M059J (cell line): ENCODE measurements at places on chromosomes 2 and 18. TPM values are rescaled to one million over a fixed set of nuclear protein-coding genes. Genes with fewer than 3 reads are reported as not detected.

VIT gene
- total RNA-seq, result 34.0 and 44.7 TPM in 2 replicates

SESTD1 gene
- 4.4 and 7.1 TPM in 2 replicates for total RNA-seq

BCL11A gene
- total RNA-seq, result under 0.01 TPM in 1 of 2 replicates, not detected in the other

SALL3 gene
- total RNA-seq, result not detected in 2 replicates

MOCOS gene
- total RNA-seq, result 3.2 and 10.2 TPM in 2 replicates

SCN2A gene
- total RNA-seq, result 0.12 and 0.44 TPM in 2 replicates

CYTIP gene
- total RNA-seq, result 1.5 and 2.8 TPM in 2 replicates

RANBP2 gene
- total RNA-seq, result 23.2 and 33.1 TPM in 2 replicates

CRYGA gene
- total RNA-seq, result not detected in 2 replicates

PROC gene
- total RNA-seq, result 0.64 and 1.6 TPM in 2 replicates

ABCB11 gene
- total RNA-seq, result 0.02 TPM in 2 replicates

CPO gene
- total RNA-seq, result not detected in 2 replicates

CCDC141 gene
- total RNA-seq, result 0.07 TPM in 1 of 2 replicates, not detected in the other

IL18RAP gene
- total RNA-seq, result not detected in 2 replicates

CCDC68 gene
- 0.05 and 0.30 TPM in 2 replicates for total RNA-seq

ABCA12 gene
- 0.07 TPM in 1 of 2 replicates, not detected in the other for total RNA-seq

SLC16A14 gene
- total RNA-seq, result 0.42 and 0.81 TPM in 2 replicates

GPAT2 gene
- not detected in 2 replicates for total RNA-seq

SERPINB13 gene
- total RNA-seq, result not detected in 2 replicates

CSRNP3 gene
- 0.27 and 0.32 TPM in 2 replicates for total RNA-seq

SP5 gene
- total RNA-seq, result 0.42 TPM in 1 of 2 replicates, not detected in the other

GCG gene
- total RNA-seq, result not detected in 2 replicates

TTN gene
- 0.52 and 0.71 TPM in 2 replicates for total RNA-seq

ELOA2 gene
- not detected in 2 replicates for total RNA-seq

INPP5D gene
- not detected in 2 replicates for total RNA-seq

NPHP1 gene
- 6.5 and 8.9 TPM in 2 replicates for total RNA-seq

ATF2 gene
- 33.7 and 39.3 TPM in 2 replicates for total RNA-seq

MAP4K3 gene
- total RNA-seq, result 12.6 and 21.0 TPM in 2 replicates

C2orf78 gene
- total RNA-seq, result not detected in 2 replicates

CYP20A1 gene
- 16.9 and 19.9 TPM in 2 replicates for total RNA-seq

GULP1 gene
- total RNA-seq, result 98.9 and 126 TPM in 2 replicates

GPR55 gene
- total RNA-seq, result 0.79 TPM in 1 of 2 replicates, not detected in the other

STEAP3 gene
- 9.8 and 13.9 TPM in 2 replicates for total RNA-seq

HADHA gene
- total RNA-seq, result 81.8 and 98.4 TPM in 2 replicates

GPR39 gene
- 8.2 and 10.7 TPM in 2 replicates for total RNA-seq

B3GNT7 gene
- 0.17 and 0.57 TPM in 2 replicates for total RNA-seq

SP9 gene
- total RNA-seq, result 0.91 and 1.1 TPM in 2 replicates

TTC27 gene
- total RNA-seq, result 13.8 and 17.0 TPM in 2 replicates

LINC00305 gene
- total RNA-seq, result not detected in 2 replicates

APCDD1 gene
- 2.4 and 6.8 TPM in 2 replicates for total RNA-seq

PRKRA gene
- total RNA-seq, result 41.5 and 53.7 TPM in 2 replicates

CHRND gene
- not detected in 2 replicates for total RNA-seq
